Pulmonary artery endothelial cell (primary cell): ENCODE measurements at places on chromosomes 3 and 15. TPM values are rescaled to one million over a fixed set of nuclear protein-coding genes. Genes with fewer than 3 reads are reported as not detected.

DNA sequence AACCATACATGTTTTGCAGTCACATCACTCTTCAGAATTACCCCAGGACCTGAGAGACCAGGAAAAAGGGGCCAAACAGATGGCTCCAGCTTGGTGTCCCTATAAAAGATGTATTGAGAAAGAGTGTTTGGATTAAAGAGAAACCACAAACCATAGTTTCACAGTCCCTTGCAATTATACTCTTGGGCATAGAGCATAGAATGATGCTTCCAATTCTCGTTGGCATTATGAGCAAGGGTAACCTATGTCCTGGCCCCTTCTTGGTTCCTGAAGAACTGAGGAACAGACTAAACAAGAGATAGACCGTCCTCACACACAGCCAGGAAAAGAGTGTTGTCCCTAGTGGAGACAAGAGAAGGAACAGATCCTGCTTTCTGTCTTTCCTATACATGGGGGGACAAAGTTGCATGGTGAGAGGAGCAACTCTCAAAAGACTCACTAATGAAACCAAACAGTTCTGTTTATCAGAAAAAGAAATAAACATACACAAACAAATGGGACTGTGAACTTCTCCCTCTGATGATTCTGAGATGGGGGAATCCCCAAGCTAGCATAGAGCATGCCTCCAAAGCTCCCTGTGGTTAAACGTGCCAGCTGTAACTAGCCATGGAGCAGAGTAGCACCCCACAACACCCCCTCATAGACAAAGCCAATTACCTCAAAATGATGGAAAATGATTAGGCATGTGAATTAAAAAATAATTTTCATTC lies 908.6 kb downstream of the NTRK3 start:
- DNase-seq: no peak

GRCh38 chr3:143975554-143976152 lies 4.0 kb downstream of the DIPK2A start:
- peak; percentile 20 for DNase-seq

DNA sequence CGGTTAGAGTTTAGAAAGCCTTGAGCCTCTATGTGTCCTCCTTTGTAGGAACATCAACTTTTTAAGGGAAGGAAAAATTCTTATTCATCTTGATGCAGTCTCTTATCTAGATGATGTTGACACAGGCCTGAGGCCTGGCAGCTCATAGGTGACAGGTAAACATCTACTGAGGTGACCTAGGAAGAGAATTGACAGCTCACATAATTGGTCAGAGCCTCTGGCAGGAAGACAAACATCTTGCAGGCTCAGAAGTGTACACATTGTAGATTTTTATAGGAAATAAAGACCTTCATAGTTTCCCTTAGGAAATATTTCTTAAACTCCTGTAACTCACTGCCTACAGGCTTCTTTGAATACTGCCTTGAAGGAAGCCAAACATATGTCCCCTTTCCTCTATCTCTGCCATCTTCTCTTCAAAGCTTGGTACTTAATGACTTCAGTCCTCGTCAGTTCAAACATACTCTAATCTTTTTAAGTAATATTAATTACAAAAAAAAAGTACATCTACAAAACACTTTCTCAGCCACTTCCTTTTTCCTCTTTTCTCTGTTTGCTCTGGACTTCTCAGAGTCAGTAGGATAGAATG lies 341.3 kb downstream of the TBL1XR1 start:
- DNase-seq: no peak

DNA sequence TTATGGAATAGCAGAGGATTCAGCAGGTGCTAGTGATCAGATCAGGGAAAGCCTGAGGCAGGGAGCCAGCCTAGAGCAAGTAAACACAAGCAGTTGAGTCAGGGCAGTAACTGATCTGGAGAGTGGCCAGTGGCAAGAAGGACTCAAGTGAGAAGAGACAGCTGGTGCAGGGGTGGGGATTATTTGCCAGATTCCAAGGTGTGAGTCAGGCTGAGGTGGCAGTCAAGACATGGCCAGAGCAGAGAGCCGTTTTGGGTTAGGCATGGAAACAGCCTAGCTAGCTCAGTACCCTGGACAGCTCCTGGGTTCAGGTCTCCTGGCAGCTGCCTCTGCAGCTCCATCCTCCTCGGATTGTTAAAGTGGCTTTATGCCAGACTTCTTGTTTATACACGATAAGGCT lies 281.9 kb upstream of the ONECUT1 start:
- no peak for DNase-seq

NR1I2 gene
- total RNA-seq: 0.11 TPM in 1 of 2 replicates, not detected in the other

DNA sequence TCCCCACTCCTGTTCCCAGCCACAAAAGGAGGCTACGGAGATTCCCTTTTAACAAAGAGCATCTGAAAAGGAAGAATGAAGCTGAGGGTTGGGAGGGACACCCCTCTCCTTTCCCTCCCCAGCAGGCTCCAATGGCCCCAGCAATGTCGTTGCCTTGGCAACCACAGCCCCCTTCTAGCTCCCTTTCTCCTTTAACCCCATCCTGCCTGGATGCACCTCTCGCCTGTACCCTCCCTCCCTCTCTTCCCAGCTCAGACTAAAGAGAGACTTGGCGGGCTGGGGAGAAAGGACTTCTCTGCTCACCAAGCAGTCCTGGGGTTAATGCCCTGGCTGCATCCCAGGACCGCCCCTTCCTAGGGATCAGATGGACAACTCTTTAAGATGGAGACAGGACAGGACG lies 7.1 kb upstream of the RPL29 start:
- DNase-seq: no peak

- DNase-seq: no peak
Observed at GRCh38 chr3:124783696-124784095, 53.4 kb downstream of the UMPS start.

GRCh38 chr3:197354568-197355001 lies 56.2 kb upstream of the DLG1 start:
- DNase-seq: no peak

SYNPR gene
- total RNA-seq: not detected in 2 replicates

GRCh38 chr15:61762676-61763075 lies 297.6 kb downstream of the VPS13C start:
- no peak for DNase-seq

DNA sequence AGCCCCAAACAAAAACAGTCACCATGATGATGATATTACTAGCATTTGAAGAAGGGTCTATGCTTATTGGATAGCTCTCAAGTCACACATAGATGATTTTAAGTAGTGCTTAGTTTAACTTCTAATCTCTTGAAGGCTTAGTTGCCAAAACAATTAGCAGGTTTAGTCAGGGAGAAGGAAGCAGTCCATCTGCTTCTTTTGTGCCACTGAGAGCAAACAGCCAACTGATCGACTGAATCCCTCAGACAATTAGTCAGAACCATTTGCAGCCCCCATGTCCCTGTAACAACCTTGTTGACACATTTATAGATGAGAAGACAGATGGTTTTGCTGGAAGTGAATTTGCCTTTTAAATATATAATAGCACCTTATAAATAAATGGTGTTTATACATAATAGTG lies 585.1 kb upstream of the SUCLG2 start:
- no peak for DNase-seq

DNA sequence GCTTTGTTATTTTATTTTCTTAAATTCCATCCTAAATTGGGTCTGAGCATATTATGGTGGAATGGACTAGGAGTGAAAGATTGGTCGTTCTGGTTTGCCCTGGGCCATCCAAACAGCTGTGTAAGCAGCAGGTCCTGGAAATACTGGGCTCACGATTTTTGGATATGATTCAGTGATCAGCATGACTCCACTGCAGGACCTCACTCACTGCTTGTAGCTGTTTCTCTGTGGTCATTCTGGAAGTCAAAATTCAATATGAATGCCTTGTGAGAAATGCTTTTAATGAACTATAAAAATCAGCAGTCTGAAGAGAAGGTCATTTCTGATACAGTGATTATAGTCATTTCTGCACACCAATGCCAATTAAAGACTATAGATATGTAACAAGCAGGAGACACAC lies 185.0 kb downstream of the RBMS3 start:
- DNase-seq: no peak

DNA sequence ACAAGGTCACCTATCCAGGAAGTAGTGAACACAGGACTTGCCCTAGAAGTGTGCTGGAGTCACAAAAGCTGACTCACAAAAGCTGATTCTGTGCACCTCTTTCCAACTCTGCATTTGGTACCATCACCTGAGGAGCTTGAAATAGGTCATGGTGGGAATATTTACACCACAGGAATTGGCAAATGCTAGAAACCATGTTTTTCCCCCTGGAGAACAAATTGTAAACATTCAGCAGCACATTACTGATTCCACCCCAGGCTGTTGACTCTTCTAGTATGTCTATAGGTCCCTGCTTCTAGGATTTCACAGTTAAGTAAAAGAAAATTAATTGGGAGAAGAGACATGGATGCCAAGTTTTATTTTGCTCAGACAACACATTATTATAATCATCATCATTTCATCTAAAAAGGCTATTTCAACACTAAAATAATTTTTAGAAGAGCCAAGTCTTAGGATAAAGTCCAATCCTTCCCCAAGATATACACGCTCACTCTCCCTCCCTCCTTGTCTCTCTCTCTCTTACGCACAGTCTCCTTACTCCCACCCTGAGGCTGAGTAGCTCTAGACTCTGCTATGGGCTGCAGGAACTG lies 24.7 kb downstream of the CACNA2D2 start:
- no peak for DNase-seq

GRCh38 chr3:48974076-48974864 lies 15.8 kb upstream of the P4HTM start:
- DNase-seq: no peak

DNA sequence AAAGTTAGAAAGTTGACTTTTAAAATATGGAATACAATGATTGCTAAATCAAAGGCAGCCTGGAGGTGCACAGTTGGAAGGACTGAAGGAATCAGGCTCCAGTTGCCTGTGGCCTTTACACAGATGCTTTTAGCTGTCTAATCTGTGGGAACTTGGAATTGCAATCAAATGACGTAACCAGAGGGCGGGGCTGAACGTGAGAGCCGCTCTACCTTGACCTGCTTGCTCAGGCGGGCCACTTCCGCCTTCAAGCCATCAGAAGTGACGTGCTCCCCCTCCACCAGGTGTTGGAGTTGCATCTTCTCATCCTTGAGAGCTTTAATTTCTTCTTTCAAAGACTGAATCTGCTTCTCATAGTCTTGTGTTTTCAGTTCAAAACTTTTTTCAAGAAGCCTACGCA lies 37.7 kb upstream of the GNB5 start:
- no peak for DNase-seq
